ENCODE measurements at places on chromosomes 11 and 22.

DNA sequence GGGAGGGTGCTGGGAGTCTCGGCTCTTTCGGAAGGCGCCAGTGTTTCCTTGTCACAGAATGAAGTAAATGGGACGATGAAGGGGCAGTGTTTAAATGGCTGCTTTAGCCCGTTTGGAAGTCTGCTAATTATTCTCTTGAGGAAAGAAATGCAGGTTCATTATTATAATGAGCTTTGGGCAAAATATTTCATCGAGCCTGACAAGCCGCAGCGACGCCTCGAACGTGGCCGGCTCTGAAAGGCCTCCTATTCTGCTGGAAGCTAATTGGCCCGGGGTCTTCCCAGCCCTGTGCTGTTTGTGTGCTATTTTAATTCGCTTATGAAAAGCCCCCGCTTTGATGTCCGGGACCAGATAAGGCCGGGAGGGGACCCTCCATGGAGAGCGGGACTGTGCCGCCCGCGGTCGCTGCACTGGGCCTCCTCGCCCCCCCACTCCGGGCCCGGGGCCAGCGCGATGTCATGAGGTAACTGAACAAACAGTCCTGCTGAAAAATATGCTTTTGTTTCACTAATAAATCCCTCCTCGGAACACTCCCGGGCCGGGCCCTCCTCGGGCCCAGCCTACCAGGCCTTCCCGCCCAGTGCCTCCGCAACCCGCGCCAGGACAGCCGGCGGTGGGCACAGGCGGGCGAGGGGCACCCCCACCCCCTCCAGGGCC is 78.4 kb downstream of the CDKN1C start:
- no peak for DNase-seq

- DNase-seq, result no peak
Measured at GRCh38 chr11:8873741-8874405, 37.1 kb upstream of the AKIP1 start.

DNA sequence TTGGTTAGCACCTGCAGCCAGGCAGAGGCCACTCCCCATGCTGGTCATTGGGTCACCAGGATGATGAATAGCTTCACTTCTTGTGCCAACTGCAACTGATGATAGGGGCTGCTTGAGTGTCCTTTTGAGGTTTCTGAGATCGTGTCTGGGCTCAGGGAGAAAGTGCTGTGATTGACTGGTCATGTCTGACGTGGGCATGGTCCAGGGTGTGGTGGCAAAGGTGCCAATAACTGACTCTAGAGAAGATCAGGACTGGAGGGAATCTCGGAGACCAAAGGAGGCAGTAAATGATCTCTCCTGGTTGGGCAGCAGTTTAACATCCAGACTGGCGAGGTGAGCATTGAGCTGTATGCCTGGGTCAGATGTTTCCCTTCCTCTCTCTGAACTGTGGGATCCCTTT is 10.0 kb upstream of the SLC22A6 start:
- no peak for DNase-seq

GRCh38 chr22:42078469-42079318 is 806 bp upstream of the SMDT1 start:
- no peak for DNase-seq

DNA sequence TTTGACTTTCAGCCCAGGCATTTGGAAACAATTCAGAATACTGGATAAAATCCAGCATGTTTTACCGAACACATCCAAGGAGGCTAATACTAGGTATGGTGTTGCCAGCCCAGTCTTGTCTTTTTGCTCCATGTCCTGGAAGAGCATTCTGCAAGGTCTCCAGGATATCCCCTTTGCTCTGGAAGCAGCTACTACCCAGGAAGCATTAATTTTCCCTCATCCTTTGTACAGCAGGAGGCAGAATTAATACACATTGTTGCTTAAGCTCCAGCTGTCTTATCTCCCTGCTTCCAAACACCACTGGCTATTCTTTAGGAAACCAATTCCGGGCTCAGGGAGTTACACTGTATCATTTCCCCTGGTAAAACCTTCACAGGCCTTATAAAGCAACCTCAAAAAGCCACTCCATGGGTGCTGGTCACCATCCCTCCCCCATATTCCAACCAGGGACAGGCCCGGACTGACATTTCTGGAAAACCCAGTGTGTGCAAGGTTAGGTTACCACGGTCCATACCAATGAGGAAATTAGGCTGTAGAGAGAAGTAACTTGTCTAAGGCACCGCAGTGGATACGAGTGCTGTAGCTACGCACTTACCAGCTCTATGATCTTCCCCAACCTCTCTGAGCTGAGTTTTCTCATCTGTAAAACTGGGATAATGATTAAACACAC is 1.5 kb upstream of the UBASH3B start:
- no peak for DNase-seq

GRCh38 chr22:48402591-48403031 is 1425.1 kb downstream of the BRD1 start:
- no peak for DNase-seq

GRCh38 chr11:26860091-26860780 is 133.7 kb upstream of the FIBIN start:
- no peak for DNase-seq

DNA sequence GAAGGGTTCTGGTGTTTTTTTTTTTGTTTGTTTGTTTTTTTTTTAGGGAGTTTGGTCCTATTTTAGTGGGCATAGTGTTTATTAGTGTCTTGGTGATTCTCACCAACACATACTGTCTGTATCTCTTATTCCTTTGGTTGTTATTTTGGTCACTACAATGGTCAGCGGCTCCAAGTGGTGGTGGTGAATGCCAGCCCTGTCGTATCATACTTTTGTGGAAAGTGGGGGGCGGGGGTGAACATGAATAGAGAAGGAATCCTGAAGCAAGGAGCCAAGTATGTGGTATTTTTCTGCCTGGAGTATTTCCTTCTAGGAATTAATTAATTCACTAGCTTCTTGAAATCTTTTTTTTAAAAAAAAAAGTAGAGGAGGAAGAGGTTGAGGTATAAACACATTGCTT is 79.6 kb downstream of the GRK3 start:
- no peak for DNase-seq

- no peak for DNase-seq
Measured at GRCh38 chr11:71172680-71173079, 79.7 kb downstream of the SHANK2 start.
